SW 1271 (cell line): ENCODE measurements at places on chromosomes 2 and 18.

- DNase-seq = no peak
These were observed 34.1 kb downstream of the ZNF407 start for GRCh38 chr18:74631623-74632350.

GRCh38 chr2:146734042-146734820, 1110.6 kb upstream of the ACVR2A start:
- peak; percentile 45 for DNase-seq

DNA sequence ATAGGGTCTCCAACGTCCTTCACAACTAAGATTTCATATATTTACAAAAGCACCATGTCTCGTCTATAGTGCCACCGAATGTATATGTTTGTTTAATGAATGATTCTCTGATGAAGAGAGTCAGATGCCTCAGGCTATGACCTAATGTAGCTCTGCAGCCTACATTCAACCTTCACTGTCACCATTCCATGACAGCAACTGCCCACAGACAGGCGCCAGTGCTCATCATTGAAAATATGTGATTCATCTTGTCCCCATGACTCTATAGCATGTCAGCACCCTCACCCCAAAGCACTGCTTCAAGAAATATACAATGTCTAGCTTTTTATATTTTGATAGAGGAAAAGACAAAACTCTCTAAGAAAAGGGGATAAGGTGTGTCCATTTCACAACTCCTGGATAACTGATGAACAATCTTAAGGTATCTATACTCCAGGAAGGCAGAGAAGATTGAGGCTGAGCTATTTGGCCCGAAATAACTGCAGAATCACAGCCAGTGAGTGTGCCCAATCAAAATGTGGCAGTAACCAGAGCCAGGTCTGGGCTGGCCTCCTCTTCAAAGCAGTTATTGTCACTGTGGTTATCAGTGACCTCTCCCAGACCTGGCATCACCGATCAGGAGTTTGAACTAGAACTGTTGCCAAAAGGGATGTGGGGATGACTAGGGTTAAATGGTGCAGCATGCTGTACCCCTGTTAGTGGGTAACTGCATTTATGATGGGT, 246.6 kb downstream of the SETBP1 start:
- DNase-seq = no peak

DNA sequence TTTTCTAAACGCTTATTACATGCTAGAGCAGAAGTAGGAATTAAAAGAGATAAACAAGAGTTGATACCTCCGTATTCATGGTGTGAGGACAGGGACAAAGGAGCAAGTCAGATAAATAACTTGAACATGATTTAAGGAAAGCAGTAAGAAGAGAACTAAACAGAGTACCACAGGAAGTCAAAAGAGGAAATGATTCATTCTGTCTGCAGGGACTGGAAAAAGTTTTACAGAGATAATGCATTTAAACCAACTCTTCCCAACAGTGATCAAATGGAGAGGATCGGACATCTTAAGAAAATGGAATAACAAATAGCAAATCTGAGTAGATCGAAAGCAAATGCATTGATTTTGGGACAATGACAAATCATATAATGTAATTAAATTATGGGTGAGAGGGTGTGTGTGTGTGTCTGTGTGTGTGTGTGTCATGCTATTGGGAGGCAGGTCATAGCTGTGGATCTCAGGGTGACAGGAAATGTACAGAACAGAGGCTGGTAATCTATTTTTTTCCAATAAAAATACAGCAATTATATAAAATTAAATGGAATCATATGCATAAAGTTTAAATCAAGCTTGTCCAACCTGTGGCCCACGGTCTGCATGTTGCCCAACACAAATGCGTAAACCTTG, 113.4 kb downstream of the MC4R start:
- peak; percentile 67 for DNase-seq

DNA sequence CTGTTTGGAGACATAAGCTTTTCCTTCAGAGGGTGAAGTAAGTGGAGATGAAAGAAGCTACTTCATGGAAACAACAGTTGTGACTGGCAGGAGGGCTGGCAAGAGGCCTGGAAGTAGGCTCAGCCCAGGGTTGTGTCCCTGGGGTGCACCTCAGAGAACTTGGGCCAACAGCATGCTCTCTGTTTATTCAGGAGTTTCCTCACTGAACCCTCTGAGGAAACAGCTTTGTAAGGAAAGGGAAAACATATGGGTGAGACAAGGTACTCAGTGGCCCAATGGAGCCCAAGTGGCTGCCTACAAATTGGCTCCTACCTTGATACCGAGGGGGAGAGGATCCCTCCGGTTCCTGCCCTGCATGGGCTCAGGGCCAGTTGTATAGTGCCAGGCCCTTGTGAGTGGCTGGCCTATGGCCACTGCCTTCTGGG, 115.5 kb upstream of the ITGA6 start:
- DNase-seq = no peak

DNA sequence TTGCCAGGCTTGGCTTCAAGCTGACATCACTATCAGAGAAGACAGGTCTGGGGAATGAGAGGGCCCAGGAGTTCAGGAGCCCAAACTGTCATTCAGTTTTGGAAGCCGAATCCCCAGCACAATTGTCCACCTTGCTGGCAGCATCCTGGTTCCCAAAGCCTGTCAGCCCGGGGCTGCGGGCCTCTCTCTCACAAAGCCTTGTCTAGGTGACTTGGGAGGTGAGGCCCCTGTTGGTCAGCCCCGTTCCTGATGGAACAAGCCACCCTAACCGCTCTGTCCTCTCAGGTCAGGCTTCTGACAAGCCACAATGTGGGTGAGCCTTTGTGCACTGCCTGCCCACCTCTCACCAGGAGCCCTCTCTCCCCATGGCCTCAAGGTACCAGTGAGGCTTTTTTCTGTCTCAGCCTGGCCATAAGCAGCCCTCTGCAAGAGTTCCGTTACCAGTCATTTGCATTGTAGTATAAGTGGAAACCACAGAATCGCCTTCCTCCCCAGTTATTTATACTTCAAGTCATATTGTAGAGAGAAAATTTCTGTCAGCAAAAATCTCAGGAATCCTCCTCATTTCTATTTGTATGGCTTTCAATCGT, 100.6 kb downstream of the MSH2 start:
- DNase-seq = no peak

DNA sequence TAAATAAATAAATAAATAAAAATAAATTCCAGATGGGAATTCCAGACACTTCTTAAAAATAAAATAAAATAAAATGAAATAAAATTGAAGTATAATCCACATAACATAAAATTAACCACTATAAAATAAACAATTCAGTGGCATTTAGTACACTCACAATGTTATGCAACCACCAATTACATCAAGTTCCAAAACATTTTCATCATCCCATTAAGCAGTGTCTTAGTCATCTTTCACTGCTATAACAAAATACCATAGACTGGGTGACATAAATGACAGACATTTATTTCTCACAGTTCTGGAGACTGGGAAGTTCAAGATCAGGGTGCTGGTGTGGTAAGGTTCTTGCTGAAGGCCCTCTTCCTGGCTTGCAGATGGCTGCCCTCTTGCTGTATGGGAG, 22.6 kb upstream of the PROKR1 start:
- DNase-seq = no peak

- no peak for DNase-seq
These were observed 832.0 kb upstream of the ZEB2 start for GRCh38 chr2:145351864-145352425.

DNA sequence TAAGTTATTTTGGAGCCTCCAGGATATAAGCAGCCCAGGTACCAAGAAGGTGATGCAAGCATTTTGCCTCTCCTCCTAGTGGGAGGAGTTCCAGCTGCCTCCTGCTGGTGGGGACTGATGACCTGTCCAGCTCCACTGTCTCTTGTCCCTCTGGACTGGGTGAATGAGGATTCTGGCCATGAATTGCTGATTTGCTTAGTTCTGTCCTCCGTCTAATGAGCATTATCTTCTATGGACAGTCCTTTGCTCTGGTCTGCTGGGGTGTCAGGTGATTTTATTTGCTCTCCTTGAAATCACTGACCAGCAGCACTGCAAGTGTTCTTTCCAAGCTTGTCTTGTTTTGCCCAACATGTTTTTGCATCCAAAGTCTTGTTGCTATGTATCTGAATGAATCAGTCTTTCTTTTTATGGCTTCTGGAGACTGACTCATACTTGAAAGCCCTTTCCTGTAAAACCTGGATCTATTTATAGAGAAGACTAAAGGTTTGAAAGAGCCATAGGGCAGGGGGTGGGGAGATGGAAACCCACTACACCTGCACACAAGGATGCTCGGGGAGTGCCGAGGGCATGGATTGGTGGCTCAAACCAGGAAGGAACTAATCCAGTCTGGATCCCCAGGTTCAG, 40.5 kb upstream of the EFHD1 start:
- DNase-seq = peak; percentile 64

DNA sequence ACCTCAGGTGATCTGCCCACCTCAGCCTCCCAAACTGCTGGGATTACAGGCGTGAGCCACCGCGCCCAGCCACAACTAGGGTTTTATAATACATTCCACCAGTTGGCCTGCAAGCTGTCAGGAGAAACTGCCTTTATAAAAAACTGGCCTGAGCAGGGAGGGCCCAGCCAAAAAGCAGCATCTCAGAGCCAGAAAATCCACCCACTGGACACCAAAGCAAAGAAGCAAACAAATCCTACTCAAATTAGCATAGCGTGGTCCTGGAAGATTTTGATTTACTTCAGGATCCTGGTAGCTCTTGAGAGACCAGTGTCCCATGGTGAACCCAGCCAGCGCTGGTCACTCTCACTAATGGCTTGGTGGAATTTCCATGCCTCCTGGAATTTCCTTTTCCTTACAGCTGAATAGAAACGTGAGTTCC, 60.0 kb upstream of the PXDN start:
- DNase-seq = no peak

GRCh38 chr2:239438995-239439753, 38.4 kb upstream of the HDAC4 start:
- no peak for DNase-seq

GRCh38 chr18:53861185-53861584, 363.3 kb downstream of the MBD2 start:
- DNase-seq = no peak

- DNase-seq = no peak
These were observed 18.3 kb upstream of the MAP4K4 start for GRCh38 chr2:101679037-101679726.

- DNase-seq = no peak
These were observed 91.8 kb downstream of the TGIF1 start for GRCh38 chr18:3541549-3542386.

DNA sequence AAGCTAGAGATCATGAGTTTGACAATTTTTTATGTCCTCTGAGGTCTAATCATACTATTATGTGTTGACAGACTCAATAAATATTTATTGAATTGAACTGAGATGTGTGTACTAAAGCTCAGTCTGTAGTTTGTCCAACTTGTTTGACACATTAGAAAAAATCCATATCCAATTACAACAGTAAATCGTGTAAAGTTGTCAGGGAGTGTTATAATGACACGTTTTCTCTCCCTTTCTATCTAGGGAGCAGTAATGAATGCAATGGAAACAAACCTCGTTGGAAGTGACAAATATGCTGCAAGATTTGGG, 28.4 kb downstream of the ITGA4 start:
- DNase-seq = no peak

DNA sequence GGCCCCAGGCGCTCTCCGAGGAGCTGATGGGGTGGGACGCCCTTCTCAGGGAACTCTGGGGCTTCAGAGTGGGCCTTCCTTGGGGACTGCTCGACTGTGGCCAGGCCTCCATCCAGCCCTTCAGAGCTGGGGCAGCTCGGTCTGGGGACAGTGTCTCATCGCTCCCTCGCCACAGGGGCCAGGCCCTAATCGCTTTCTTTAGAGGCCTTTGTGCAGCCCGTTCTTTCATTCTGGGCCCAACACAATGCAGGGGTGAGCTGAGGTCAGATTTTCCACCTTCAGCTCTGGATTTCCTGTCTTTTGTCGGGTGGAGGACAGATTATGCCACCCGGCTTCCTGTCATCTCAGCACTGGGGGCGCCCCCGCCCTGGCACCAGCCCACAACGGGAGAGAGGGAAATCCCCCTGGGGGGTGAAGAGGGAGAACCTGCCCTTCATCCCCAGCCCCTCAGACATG, 25.2 kb downstream of the MYCN start:
- no peak for DNase-seq

DNA sequence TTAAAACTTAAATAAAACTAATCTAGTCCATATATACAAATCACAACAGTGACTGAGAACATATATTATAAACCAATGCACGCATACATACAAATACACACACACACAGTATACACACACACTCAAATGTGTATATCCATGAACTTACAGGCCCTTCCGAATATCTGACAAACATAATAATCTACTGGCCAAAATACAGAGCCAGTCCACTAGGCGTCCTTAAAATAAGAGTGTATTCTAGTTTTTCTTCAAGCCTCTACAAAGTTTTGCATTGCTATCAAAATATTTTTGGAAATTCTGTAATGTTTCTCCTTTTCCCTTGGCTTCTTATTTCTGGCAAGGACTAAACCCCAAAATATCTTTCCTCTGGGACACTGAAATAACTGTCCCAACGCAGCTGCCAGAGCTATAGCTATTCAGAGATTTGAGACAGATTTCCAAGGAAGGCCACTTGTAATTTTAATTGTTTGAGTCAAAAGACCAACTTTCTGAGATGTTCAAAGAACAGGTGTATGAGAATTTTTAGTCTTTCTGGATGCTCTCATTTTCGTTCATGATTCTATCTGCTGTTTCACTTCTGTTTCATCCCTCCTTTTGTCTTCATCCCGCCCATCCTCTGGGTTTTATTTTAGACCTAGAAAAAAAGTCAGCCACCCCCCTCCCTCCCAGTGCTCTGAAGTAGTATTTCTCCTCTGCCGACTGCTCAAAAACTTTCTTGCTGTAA, 24.1 kb upstream of the SP3 start:
- DNase-seq = no peak

- no peak for DNase-seq
These were observed 44.1 kb downstream of the MTHFD2 start for GRCh38 chr2:74242354-74243071.

DNA sequence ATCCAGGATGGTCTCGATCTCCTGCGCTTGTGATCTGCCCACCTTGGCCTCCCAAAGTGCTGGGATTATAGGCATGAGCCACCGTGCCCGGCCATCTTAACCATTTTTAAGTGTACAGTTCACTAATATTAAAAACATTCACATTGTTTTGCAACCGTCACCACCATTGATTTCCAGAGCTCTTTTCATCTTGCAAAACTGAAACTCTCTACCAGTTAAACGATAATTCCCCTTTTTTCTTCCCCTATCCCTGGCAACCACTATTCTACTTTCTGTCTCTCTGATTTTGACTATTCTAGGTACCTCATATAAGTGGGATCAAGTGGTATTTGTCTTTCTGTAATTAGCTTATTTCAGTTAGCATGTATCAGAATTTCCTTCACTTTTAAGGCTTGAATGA, 16.8 kb upstream of the NEUROD1 start:
- DNase-seq = no peak

DNA sequence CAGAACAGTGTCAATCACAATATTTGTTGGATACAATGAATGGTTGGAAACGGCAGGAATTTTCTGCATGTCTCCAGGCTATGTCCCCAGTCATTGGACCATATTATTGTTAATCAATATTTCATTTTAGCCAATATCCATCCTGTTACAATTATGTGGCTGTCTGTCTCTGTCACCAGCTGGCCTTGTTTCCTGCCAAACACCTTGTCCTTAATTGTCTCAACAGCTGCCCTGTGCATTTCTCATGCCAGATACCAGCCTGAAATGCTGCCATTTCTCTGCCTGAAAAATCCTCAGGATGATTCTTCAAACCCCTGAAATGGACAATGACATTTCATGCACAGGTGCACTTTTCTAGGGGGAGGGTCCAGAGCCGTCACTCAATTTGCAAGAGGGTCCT, 170.6 kb downstream of the ALPK2 start:
- DNase-seq = no peak
